ENCODE measurements at places on chromosomes 1 and 21. TPM values are rescaled to one million over a fixed set of nuclear protein-coding genes. Genes with fewer than 3 reads are reported as not detected.

Gene VPS26C
- 60.3 TPM for total RNA-seq

Gene PPIAL4G
- total RNA-seq, result 0.61 TPM

Gene RHD
- total RNA-seq, result not detected

Gene SLAMF9
- total RNA-seq, result not detected

Gene SLC1A7
- not detected for total RNA-seq

Gene MANEAL
- 112 TPM for total RNA-seq

Gene PRAMEF18
- total RNA-seq, result not detected

Gene SLC30A1
- 3.1 TPM for total RNA-seq

Gene ZNF593OS
- total RNA-seq, result 4.2 TPM

Gene TP53BP2
- total RNA-seq, result 50.7 TPM

Gene AADACL4
- not detected for total RNA-seq

DNA sequence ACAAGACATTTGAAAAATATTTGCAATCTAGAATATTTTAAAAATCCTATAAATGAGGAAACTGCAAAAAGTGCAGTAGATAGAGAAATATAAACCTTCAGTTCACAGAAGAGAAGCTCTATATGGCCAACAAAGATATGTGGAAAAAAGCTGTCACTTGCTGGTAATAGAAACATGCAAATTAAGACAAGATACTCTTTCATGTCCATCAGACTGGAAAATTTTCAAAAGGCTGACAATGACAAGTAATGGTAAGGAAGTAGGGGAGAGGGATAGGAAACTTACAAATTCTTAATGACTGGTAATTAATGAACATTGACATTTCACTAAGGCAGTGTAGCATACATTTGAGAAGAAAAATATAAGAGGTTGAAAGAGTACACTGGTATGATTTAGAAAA, 147.9 kb downstream of the MRPL39 start:
- DNase-seq, result no peak

GRCh38 chr1:157477419-157477818, 74.9 kb downstream of the FCRL5 start:
- no peak for DNase-seq

- DNase-seq, result no peak
Observed at GRCh38 chr1:168230709-168231108, 4.9 kb downstream of the SFT2D2 start.

DNA sequence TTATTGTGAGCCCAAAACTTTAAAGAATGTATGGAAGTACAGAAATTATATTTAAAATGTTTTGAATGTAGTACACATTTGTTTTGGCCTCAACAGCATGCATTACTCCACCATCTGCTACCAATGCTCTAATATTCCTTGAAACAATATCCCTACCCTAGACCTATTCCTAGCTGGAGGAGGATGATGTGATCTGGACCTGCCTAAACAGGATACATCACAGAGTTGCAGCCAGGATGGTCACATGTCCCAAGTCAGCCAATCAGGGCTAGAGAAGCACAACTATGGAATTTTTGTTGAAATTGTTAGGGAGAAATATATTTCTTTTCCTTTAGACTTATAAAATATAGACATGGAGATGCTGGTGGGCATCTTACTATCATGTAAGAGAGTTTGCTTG, 623.3 kb upstream of the NR5A2 start:
- DNase-seq, result no peak

DNA sequence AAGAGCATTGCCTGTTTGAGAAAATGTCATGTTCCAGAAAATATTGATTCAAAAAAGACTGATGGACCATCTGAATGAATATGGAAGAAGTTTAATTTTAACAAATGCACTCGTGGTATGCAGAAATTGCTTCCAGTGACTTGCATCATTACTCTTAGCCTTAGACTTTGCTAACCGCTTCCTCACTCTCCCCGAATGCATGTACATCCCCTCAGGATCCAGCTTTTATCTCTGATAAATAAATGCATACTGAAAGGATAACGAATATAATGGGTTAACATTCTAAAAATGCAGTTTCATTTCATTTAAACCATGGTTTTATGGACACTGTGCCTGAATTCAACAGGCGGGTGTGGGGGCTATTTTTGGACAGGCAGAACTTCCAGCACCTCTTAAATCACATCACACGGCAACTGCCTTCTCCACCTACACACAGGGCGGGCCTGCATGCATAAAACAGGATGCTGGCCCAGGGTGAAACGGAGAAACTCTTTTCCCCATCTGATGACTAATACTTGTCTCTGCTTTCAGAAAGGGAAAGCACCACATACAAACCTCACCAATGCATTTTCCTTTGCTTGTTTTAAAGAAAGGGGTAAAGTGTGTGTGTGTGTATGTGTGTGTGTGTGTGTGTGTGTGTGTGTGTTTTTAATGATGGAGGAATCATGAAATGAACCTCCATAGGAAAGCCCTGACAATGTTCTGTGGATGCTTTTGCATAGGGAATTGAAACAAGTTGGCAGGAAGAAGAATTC, 48.7 kb downstream of the SPAG17 start:
- no peak for DNase-seq

GRCh38 chr1:179012038-179012437, 13.7 kb upstream of the FAM20B start:
- DNase-seq, result no peak

DNA sequence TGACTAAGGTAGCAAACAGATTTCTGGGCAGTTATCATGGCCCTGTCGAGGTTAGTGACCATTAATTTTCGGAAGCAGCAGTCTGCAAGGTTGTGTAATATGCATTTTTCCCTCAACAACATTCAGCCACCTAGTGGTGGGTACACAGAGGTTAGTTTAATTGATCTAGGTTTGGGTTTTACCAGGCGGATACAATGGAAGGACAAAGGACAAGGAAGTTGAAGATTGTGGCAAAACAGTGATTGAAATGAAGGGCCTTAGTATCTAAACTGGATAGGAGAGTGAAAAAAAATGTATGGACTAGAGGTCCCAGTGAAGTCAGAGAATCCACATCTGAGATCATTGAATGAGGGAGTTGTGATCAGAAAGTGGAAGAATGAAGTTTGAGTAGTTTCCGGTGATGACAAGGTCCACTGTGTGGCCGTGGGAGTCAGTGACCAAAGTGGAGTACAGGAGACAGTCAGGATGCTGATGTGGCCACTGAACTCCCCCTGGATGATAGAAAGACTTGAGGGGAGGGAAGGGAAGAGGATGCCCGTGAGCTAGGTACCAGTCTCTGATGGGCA, 2.8 kb downstream of the ARMH1 start:
- no peak for DNase-seq

- no peak for DNase-seq
Observed at GRCh38 chr1:9730096-9730901, 78.8 kb downstream of the PIK3CD start.

GRCh38 chr1:181079382-181079781, 9.1 kb upstream of the IER5 start:
- no peak for DNase-seq

DNA sequence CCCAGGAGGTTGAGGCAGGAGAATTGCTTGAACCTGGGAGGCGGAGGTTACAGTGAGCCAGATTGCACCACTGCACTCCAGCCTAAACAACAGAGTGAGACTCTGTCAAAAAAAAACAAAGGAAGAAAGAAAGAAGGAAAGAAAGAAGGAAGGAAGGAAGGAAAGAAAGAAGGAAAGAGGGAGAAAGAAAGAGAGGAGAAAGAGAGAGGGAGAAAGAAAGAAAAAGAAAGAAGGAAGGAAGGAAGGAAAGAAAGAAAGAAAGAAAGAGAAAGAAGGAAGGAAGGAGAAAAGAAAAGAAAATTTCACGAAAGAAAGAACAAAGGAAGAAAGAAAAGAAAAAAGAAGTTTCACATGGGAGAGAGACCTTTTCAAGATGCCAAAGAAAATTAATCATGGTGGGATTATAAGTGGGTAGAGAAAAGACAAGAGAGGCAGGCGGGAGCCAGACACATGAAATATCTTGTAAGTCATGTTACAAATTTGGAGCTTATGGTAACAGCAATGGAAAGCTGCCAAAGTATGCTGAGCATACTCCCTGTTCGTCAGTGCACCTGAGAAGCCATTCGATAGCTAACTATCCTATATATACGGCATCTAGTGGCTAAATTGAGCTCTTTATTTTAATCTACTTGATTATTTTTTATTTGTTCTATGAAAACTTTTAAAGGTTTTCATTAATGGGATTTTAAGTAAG, 41.3 kb upstream of the TNFSF4 start:
- no peak for DNase-seq

DNA sequence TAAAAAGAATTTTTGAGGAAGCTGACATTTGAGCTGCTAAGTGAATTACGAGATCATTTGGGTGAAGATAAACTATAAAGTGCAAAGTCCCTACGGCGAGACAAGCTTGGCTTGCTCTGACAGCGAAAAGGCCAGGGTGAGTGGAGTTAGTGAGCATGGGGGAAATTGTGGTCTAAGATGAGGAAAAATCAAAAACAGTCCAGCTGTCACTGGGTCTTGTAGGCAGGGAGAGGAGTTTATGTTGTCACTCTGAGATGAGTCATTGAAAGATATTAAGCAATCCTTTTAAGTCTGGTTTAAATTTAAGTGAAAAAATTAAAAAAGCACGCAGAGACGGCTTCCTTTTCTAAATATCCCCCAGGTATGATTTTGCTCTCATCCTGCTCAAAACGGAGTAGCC, 601.9 kb downstream of the MRPL39 start:
- DNase-seq, result no peak

- no peak for DNase-seq
Observed at GRCh38 chr1:43388613-43389012, 987 bp downstream of the MED8 start.

DNA sequence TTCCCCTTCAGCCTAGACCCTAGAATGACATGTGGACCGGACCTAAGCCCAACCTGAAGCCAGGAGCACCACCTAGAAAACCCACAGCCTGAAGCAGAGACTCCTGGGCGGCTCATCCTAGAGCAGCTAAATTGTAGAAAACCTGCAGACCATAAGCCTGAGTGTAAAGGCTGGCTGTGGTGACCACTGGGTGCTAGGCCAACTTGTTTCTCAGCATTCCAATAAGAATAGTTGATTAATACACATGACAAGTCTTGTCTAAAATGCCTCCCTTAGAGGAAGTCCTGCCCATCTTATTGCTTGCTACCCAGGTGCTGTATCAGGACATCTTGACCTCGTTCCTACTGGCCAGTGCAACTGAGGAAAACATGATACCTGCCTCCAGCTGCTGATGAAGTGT, 23.3 kb upstream of the CASQ2 start:
- DNase-seq, result no peak

GRCh38 chr1:222696741-222697140, 15.6 kb downstream of the AIDA start:
- no peak for DNase-seq

GRCh38 chr1:92599184-92599583, 112.5 kb upstream of the GFI1 start:
- no peak for DNase-seq

DNA sequence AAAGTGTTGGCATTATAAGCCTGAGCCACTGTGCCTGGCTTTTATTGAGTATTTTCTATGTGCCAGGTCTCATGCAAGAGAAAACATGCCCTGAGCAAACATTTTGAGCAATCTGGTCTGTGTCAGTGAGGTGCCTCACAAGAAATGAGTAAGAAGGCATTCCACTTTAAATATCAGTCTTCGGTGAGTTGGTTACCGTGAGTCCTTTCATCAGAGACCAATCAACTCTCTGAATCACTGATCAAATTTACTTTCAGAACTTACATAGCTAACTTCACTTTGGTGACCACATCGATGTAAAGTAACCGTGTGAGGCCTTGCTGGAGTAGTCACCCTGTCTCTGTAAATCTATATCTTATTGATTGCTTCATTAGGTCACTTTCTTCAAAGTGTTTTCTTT, 14.3 kb upstream of the DDX59 start:
- DNase-seq, result no peak

- no peak for DNase-seq
Observed at GRCh38 chr1:160261556-160261892, 825 bp downstream of the DCAF8 start.

- no peak for DNase-seq
Observed at GRCh38 chr1:66497910-66498309, 36.0 kb upstream of the SGIP1 start.

DNA sequence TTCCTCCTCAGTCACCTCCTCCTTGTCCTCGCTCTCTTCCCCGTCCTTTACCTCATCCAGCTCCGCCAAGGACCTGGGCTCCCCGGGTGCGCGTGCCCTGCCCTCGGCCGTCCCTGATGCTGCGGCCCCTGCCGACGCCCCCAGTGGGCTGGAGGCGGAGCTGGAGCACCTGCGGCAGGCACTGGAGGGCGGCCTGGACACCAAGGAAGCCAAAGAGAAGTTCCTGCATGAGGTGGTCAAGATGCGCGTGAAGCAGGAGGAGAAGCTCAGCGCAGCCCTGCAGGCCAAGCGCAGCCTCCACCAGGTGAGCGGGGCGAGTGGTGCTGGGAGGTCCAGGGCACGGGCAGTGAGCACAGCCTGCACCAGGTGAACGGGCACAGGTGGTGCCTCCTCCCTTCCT, 76.2 kb downstream of the SKI start:
- no peak for DNase-seq

- no peak for DNase-seq
Observed at GRCh38 chr1:187527346-187527745, 698.6 kb downstream of the PLA2G4A start.

DNA sequence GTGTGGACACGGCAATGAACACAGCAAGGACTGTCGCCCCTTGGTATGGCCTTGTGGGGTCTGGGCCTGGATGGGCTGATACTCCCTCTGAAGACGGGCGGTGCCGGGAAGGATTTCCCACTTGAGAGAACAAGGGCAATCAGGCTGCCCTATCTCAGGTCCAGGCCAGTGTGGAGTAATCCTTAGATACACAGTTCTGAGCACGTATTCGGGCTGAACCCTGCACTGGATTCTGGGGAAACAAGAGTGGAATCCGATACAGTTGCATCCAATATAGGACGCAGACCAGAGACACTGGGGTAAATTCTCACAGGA, 177.7 kb downstream of the TRABD2B start:
- DNase-seq, result no peak

DNA sequence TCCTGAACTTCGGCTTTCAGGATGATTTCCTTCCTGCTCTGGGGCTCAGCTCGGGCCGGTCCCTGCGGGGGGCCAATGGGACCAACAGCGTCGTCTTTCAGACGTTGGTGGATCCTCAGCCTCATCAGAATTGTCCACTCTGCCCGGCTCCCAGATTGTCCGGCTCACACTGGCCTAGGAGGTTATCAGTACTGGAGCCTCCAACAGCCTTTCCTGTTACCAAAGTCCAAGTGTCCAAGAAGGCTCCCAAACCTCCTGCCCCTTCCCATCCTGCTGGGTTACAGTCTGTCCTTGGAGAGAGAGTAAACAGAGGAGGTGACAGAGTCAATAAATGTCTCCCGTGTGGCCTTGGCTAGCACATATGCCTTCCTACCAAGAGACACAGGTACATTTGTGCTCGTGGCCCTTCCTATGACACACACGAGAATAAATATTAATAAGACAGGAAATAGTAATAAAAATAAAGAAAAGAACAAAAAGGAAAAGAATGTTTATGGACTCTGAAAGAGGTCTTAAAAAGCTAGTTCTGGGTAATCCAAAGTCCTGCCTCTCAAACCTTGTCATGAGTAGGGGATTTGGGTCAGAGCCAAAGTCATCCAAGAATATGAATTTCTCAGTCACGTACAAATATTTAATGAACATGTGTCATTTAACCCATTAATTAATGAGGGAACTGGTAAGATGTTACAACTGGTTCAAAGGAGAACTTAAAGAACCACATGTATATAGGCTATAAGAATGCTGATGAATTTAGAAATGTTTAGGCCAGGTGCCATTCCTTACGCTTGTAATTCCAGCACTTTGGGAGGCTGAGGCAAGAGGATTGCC, 80.8 kb upstream of the SLC2A1 start:
- no peak for DNase-seq

- DNase-seq, result no peak
Observed at GRCh38 chr1:24294716-24295371, 24.3 kb upstream of the GRHL3 start.

Measured in glutamatergic neuron (in vitro differentiated cells).